ENCODE measurements at places on chromosomes 7 and 10.

DNA sequence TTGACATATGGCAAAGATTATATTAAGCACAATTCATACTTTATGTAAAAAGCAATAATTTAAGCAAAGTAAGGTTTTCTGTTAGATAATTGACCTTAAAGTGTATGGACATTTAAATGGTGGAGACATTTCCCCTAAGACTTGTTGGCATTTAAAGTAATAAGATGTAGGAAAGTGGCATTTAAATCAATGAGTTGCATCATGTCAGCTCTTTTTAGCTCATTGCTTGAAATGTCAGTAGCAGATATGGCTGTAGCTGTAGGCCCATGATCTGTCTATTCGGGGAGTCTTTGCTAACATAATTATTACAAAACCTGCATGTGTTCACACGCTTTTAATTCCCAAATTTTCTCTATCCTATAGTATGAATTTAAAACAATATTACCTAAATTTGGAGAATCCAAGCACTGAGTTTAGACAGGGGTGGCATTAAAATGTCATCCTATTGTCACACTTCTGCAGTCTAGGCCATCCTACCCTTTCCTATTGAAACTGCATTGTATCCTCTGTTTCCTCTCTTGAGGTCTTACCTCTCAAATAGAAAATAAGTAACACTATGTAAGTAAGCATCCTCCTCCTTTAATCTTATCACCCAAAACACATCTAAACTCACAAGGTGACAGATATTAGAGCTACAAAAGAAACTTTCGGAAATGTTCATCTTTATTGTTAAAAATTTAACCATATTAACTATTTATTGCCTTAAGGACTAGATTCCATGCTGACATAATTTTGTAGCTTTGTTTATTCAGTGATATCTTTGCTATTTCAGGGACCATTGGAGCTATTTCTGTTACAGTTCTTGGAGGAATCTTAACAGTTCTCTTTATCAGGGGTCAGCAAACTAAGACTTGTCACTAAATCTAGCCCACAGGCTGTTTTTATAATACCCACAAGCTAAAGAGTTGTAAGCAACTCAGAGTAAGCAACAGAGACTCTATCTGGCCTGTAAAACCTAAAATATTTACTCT is 91.2 kb downstream of the LCOR start:
- no peak for DNase-seq

DNA sequence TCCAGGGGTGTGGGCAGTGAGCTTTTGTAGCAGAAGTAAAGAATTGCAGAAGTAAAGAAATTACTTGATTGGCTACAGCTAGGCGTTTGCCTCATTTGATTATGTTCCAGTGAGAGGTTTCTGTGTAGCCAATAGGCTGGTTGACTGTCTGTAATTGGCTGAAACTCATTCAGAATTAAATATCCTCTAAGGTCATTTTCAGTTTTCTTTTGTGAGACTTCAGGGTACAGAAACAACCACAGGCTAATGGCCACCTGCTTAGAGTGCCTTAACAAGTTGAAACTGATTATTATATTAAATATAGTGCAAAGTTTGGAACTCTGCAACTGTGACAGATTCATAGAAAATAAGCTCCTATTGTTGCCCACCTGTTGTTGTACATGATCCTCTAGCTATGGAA is 10.6 kb downstream of the SEC61A2 start:
- no peak for DNase-seq

GRCh38 chr10:32348297-32349198 is 1.6 kb upstream of the EPC1 start:
- DNase-seq: no peak

DNA sequence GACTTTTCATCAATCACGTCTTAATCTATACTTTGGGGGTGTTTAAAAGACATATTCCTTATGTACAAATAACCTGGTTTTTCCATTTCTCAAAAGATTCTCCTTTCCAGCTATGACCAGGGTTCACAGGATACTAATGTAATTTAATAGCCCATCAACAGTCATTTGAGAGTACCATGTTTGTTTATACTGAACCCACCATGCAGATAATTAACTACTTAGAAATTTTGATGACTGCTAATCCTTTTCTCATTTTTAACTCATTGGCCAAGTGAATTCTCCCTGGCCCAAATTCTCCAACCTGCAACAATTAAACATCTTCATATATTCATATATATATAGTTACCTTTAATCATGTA is 28.8 kb upstream of the KMT2E start:
- DNase-seq: no peak

DNA sequence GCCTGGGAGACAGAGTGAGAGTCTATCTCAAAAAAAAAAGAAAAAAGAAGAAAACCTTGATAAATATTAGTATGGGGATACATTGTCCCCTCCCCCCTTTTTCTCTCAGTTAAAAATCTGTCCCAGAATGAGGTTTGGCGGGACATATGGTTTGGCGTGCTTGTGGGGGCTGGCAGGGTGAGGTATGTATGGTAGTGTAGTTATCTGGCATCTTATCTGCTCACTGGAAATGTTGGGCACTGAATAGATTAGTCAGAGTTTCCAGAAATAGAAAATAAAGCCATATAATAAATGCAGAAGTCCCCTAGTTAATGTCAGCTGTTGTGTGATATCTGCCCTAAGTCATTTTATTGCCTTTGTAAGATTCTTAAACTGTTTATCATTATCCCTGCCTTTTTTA is 397.5 kb upstream of the GALNT17 start:
- DNase-seq: no peak

DNA sequence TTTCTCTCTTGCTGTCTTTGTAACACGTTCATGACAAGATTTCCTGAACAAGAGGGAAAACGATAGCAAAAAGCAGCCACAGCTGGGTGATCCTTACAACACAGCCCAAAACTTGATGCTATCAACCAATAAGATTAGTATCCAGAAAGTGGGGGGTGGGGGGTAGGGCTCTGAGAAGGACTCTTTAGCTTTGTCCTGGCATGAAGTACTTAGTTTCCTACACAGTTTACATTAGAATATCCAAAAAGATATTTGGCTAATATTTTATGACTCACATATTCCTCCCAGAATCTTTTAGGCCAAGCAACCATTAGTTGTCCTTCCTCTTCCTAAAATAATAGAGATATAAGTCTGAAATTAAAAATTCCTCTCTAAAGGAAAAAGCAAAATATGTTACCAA is 22.9 kb upstream of the LRRC17 start:
- DNase-seq: no peak

DNA sequence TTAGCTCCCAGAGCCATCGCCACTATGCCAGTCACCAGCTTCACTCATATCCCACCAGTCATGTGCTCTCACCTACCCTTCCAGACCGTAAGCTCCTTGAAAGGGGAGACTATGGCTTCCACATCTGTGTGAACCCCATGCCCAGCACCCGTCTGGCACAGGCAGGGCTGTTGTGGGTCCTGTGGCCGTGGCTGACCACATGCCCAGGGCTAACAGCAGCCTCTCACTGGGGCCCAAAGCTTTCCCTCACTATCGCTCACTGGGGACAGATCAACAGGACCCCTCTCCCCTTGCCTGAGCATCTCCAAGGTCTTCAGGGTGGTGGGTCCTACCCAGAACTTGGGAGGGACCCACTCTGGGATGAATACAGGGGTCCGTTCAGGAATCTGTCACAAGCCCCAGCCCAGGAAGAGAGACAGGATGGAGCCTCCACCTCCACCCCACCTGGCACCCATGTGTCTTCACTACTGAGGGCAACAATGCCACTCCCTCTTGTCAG is 303.9 kb downstream of the GRID1 start:
- DNase-seq: no peak

DNA sequence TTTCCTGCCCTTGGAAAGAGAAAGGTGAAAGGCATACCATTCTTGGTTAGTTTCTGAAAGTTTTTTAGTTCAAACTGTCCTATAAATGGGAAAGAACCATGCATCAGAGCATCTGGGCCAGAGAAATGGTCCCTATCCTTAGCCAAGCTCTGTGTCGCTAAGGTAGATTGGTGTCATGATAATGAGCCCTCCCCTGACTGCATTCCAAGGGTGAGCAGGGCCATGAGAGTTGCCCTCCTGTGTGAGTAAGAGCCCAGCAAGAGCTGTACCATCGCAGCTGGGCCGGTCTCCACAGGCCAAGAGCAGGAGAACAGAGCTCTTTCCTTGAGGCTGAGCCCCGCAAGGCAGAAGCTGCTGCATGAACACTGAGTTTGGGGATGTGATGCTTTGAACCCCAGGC is 30.3 kb downstream of the GRB10 start:
- DNase-seq: no peak

DNA sequence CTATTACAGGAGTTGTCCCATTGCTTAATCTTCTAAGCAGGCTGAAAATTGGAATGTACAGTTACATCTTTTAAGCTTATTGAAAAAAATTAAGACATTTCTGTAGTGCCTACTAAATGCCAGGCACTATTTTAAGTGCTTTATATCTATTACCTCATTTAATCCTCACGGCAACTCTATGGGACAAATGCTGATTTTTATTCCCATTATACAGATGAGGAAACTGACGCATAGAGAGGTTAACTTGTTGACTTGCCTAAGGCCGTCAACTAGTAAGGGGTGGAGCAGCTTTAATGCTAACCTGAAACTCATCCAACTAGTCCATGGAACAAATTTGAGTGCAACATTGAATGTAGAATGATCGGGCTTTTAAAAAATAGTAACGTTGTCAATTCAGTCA is 2.5 kb downstream of the ZKSCAN1 start:
- no peak for DNase-seq

DNA sequence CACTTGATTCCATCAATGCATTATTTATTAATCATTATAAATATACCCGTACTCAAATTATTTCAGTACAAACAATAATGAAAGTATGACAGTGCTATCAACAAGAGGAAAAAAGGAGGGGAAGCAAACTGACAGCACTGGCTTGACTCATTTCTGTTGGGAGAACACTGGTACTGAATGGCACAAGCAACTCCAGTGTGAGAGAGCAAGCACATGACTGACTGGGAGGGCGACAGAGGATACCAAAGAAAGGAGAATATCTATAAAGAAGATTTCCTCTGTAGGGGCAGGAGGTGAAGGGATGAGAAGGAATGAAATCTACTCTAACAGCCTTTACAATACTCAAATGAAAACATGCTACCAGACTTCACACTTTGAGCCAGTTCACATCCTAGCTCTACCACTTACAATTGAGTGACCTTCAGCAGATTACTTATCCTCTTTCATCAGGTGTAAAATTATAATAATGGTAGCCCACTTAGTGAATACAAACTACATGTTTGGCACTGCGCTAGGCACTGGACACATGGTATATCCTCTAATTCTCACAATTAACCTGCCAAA is 1.5 kb downstream of the USP54 start:
- no peak for DNase-seq

- no peak for DNase-seq
These were observed 45.9 kb upstream of the TMEM72 start for GRCh38 chr10:44865289-44865671.

DNA sequence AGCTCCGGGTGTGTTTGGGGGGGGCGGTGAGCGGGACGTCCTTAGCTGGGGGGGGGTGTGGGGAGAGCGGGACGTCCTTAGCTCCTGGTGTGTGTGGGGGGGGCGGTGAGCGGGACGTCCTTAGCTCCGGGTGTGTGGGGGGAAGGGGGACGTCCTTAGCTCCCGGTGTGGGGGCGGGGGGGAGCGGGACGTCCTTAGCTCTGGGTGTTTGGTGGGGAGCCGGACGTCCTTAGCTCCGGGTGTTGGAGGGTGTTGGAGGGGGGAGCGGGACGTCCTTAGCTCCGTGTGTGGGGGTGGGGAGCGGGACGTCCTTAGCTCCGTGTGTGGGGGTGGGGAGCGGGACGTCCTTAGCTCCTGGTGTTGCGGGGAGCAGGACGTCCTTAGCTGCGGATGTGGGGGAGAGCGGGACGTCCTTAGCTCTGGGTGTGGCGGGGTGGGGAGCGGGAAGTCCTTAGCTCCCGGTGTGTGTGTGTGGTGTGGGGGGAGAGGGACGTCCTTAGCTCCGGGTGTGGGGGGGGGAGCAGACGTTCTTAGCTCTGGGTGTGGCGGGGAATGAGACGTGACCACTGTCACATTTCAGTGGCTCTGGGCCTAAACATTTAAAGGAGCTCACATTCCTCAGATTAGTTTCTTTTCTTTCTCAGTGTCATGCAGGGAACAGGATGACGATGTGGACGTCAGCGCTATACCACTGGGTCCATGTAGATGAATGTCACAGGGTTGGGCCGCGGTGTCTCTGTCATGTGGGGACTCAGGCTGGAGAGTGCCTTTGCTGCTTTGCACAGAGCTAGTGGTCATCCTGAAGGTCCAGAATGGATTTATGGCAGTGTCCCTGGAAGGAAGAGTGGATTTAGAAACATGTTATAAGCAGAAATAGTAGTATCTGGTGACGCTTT is 7.5 kb downstream of the DYNC2I1 start:
- DNase-seq: peak; percentile 40

DNA sequence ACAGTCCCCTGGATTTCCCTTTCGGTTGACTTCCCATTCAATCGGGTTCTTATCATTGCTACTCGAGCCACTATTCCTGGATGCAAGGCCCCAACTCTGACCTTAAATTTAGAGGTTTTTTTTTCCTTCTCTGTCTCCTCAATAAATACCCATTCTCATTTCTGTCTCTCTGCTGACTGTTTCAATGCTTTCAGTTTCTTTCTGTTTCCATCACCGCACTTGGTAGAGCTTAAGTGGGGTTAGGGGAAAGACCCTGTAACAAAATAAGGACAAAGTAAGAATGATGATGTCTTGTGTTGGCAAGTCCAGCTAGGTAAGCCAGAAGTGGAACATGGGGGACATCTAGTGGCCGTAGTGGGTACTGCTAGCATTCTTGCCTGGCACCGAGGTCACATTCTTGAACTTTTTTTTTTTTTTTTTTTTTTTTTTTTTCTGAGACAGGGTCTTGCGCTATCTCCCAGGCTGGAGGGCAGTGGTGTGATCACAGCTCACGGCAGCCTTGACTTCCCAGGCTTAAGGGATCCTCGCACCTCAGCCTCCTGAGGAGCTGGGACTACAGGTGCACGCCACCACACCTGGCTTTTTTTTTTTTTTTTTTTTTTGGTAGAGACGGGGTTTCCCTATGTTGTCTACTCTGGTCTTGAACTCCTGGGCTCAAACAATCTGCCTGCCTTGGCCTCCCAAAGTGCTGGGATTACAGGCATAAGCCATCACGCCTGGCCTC is 40.3 kb downstream of the ZC3HC1 start:
- peak; percentile 75 for DNase-seq

Measured in central memory CD4-positive, alpha-beta T cell (primary cell).